Ureter (tissue), 1 donor: ENCODE measurements at places on chromosomes 2 and 18.

- DNase-seq, result no peak
These were observed 164.1 kb downstream of the MBD5 start for GRCh38 chr2:148184976-148185375.

DNA sequence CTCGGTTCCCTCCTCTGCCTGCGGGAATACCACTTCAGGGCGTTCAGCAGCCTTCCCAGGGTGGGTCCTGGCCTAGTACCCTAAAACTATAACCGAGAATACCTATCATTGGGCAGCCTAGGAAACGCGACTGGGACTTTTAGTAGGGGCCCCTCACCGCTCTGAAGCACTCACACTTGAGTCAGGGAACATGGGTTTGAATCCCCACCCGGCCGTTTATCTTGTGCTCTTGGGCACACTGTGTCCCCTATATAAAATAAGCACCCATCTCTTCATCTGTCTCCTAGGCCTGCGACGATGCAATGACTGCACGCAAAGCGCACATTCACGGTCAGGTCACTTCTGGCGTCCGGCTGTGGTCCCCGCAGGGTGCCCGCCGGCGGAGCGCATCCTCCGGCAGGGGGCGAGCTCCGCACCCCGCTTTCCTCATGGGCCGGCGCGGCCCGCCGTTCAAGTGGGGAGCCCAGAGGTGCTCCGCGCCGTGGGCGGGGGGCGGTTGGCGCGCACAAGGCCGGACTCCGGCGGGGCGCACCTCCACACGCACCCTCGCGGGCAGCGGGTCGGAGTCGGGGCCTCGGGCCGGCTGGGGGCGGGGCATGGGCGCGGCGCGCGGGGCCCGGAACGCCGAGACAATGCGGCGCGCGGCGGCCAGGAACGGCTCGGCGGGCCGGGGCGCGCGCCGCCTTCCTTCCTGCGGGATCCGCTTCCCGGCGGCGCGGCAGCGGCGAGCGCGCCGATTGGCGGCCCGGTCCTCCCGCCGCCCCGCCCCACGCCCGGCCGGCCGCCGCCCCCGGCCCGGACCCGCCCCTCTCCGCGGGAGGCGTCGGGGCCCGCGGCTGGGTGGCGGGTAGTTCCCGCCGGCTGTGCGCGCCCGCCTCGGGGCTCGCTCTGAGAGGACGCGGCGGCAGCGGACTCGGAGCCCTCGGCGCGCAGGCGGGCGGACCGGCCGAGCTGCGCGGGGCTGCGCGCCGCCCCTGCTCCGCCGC is at the start of gene ASAP2:
TSS of gene ASAP2 (plus strand) at position 850 of the 986 bp plus-strand sequence. CDS start 293 bp downstream, outside the sequence.
- peak; percentile 52 for DNase-seq

DNA sequence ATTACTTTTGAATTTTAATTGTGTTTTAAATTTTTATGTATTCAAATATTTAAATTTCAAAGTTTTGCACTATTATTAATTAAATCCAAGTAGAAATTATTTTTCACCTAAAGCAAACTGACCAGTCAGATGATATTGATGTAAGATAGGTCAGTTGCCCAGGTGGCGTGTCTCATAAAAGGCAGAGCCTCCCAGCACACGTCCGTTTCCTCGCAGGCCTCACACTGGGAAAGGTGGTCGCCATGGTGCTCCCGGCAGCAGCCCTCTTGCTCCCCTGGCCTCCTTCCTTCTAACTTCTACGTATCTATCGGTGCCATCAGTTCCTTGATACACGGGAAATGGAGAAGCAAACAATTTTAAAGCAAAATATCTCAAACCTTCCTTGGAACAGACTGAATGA is 516.8 kb downstream of the GALR1 start:
- no peak for DNase-seq

DNA sequence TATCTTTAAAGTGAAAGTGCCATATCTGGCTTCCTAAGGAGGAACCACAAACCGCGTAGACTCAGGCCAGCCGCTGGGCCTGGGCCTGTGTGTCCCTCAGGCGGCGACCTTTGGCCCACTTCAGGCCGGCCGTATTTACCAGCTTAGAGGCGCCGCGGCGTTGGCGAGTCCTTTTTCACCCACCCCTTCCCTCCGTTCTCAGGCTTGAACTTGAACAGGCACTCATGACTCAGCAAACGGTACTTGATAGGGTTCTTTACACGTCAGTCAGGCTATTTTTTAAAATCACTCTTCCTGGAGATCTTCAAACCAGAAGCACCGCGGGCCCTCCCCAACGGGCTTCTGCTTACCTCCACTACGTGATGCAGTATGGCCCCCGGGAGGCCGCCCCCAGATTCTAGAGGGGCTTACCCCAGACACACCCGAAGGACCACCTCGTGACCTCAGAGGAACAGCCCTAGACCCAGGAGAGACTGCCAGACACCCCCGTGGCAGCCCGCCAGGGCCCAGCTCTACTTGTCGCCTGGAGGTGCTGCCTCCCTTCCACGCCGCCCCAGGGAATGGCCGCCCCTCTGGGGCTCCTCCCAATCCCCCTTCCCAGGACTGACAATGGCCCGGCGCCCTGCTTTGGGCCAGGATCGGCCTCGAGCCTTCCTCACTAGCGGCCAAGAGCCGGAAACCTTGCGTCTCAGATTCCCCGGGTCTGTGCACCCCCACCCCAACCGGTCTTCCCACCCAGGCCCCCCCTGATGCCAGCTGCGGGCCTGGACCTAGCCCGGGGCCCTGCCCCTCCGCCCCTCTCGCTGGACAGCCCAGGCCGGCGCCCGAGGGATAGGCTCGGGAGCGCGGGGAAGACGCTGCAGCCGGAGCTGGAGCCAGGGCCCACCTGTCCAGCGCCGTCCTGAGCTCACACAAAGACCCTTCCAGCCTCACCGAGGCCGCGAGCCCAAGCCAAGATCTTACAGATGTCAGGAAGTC is 33.8 kb upstream of the IMPA2 start:
- peak; percentile 92 for DNase-seq

DNA sequence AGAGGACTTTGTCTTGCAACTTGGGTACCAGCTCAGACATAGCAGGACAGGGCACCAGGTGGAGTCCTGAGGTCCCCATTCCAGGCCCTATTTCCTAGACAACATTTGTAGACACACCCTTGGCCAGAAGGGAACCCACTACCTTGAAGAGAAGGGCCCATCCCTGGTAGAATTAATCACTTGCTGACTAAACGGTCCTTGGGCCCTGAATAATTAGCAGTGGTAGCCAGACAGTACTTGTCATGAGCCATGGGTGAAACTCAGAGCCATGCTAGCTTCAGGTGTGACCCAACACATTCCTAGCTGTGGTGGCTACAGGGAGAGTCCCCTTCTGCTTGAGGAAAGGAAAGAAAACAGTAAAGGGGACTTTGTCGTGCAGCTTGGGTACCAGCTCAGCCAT is 28.5 kb upstream of the ACTR2 start:
- DNase-seq, result no peak
